ENCODE measurements at places on chromosomes 5 and 9.

- DNase-seq = peak; percentile 91
Measured at GRCh38 chr9:137227054-137227852, at the start of gene RNF224. TSS of gene RNF224 (plus strand) at chr9:137227502. CDS start at chr9:137228336, 834 bp downstream.

- no peak for DNase-seq
Measured at GRCh38 chr9:124359426-124359825, 55.8 kb downstream of the PSMB7 start.

- no peak for DNase-seq
Measured at GRCh38 chr5:114243281-114243971, 118.4 kb upstream of the KCNN2 start.

DNA sequence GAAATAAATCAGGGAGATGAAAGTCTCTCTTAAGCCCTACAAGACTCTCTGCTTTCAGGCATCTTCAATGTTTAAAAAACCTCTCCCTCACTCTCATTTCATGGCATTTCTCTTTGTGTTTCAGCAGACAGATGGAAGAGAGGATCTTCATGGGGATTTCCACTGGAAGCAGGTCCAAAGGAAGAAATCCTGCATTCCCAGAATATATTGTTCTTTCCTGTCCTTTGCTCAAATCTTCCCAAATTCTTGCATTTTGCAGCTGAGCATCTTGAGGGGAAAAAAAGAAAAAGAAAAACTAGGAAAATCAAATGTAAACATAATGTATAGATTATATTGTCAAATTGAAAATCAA, 382.2 kb downstream of the ENC1 start:
- no peak for DNase-seq

GRCh38 chr5:154683101-154683880, 71.9 kb upstream of the LARP1 start:
- DNase-seq = no peak

DNA sequence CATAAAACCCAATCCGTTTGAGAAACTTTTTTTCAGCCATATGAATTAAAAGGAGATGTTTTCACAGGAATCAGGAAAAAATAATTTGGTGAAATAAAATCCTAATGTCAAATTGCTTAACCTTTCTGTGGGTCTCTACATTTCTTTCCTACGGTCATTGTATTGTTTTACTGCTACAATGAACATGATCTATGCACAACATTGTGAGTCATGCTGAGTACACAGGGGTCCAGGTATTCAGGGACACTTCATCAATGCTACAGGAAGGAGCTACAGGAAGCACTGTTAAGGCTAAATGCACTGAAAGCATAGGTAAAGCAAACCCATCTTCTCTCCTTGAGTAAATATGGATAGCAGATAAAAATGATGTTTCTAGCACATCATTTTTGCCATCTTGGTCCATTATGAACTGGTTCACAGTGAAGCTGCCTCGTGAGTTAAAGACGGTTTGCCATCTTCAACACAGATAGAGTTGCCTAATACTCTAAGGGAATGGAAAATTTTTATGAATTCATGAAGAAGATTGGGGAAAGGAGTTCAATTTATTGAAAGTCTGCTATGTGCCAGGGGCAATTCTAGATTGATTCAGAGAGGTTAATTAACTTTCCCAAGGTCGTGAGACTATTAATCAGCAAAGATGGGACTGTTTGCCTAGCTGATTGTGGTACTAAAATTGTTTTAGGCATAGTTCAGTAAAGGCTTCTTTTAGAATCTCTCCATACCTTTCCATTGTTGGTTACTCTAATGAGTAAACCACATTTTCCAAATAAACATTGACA, 85.5 kb downstream of the DIRAS2 start:
- no peak for DNase-seq

GRCh38 chr5:40485021-40485998, 194.4 kb upstream of the PTGER4 start:
- DNase-seq = no peak

- DNase-seq = no peak
Measured at GRCh38 chr9:76852026-76852425, 53.9 kb downstream of the PRUNE2 start.

All from osteocyte (in vitro differentiated cells).